ENCODE measurements at places on chromosomes 4 and X.
A peak's percentile ranks its signal among the peaks of the same experiment; 100 is the strongest.

DNA sequence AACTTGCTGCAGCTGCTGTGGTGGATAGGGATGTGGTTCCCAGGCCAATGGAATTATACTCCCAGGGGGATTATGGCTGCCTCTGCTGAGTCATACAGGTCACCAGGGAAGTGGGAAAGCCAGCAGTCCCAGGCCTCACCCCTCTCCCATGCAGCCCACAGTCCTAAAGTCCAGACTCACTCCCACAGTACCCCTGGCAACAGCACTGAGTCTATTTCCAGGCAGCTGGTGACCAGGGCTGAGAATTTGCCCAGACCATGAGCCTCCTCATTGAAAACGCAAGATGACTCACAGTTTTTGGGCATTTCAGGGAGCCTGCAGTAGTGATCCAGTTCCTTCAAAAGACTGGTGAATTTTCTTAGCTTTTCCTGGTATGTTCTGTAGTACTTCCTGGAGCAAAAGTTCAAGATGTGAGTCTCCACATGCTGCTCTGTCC is 137.6 kb downstream of the NPNT start:
- no peak for DNase-seq

DNA sequence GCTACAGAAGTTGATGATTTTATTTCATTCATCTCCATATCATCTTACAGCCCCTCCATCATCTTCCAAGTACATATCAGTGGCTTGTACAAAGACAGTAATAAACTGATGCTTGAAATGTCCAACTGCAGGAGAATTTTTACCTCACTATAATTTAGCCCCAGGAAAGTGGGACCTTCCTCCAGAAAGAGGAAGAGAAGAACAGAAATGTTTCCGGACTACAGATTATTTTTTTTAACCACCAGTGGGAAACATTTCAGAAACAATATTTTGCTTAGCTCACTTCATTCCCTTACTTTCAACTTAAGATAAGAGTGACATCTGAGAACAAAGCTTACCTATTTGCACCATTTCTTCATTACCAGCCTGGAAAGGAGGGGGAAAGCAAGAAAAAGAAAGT is 2.0 kb downstream of the ADAMTS3 start:
- DNase-seq, result no peak

DNA sequence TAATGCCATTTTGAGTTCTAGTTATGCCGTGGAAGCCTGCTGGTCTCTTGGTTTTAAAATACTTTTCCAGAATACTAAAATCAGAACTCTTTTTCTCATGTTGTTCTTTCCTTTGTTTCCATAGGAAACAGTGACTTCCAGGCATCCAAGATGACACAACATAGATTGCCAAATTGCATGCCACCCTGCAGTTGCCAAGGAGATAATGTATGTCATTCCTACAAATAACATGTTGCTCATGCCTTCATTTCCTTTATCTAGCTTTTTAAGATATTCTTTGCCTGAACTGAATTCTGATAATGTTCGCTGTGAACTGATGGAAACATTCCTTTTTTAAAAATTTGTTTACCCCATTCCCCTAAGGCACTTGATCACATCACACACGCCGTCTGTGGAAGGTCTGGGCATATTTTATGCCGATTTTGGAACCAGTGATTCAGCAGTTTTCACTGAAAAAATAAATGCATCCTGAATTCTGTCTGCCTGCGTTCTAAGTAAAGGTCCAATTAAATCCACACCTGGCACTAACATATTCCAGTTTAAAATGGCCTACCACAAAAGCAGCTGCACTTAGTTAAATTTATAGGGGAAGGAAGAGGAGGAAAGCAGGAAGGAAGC is 38.0 kb upstream of the COX7B2 start:
- DNase-seq, result no peak

DNA sequence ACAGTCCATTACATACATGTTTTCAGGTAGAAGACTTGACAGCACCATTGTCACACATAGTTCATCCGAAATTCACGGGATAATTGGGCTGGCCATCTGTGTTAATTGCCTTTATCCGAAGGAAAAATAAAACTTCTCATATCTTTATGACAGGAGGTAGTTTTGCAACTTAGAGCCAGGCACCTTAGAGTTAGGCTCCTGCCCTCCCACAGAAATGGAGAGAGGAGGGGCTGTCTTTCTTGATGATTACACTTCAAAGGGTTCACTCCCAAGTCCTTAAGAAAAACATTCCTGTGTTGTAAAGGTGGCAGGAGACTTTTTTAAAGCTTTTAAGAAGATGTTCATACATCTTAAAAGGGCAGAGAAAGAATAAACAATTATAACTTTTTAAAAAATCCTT is 10.5 kb upstream of the SCARB2 start:
- no peak for DNase-seq

DNA sequence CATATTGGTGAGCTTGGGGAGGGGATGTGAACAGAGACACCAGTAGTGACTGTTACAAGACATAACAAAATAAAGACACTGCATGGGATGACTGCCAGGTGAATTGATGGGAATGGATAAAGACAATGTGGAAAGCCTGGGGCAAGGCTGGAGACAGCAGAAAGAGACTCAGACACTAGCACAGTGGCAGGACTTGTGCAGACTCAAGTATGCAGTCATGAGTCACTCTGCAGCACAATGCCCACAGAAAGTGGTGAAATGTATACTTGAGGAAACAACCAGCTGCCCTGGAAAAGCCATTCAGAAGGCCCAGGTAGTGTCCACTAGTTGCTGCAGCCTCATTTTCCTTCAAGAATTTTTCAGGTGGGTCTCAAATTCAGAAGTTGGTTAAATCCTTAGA is 452.3 kb downstream of the MID1IP1 start:
- no peak for DNase-seq

DNA sequence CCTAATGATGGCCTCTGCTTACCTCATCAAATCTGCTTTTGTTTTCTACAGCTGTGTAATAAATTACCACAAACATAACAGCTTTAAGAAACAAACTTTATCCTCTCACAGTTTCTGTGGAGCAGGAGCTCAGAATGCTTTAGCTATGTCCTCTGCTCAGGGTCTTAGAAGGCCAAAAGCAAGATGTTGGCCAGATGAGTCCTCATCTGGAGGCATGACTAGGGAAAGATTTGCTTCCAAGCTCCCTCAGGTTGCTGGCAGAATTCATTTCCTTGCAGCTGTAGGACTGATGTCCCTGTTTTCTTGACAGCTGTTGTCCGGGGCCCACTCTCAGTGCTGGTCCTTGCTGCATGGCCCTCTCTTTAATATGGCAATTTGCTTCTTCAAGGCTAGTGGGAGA is 116.7 kb upstream of the PDE5A start:
- no peak for DNase-seq

DNA sequence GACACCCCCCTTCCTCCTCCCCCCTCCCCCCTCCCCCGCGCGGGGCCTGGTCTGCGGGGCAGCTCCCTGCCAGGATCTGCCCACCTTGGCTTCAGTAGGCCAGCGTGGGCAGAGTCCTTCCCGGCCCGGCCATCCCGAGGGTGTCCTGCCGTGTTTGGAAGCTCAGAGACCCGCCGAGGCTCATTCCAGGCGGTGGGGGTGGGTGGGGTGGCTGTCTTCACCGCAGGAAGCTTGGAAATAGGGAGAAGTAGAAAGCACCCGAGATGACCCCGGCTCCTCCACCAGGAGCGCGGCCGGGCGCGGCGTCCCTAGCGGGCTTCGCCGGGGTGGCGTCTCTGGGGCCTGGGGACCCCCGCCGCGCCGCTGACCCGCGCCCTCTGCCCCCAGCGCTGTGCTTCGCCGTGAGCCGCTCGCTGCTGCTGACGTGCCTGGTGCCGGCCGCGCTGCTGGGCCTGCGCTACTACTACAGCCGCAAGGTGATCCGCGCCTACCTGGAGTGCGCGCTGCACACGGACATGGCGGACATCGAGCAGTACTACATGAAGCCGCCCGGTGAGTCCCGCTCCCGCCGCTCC is 1.6 kb downstream of the NAT8L start:
- no peak for DNase-seq

- no peak for DNase-seq
Observed at GRCh38 chr4:127832585-127832984, 48.1 kb upstream of the PLK4 start.

GRCh38 chr4:155491336-155492120 is 114.8 kb upstream of the MAP9 start:
- DNase-seq, result no peak

DNA sequence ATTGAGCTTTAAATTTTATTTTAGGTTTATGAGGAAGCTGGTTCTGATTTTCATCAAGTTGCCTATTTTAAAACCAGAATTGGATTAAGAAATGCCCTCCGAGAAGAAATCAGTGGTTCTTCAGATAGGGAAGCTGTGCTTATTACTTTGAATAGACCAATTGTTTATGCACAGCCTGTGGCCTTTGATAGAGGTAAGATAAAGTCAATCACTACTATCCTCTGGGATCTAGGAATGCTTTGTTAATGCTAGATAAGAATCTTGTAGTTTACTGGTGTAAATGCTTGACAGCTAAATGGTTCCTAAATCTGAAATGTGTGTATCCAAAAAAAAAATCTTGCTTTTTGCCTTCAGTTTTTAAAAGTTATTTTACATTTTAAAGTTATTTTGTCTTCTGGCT is 73.0 kb upstream of the ADAD1 start:
- no peak for DNase-seq

GRCh38 chr4:74408639-74409038 is 36.3 kb upstream of the AREG start:
- no peak for DNase-seq

DNA sequence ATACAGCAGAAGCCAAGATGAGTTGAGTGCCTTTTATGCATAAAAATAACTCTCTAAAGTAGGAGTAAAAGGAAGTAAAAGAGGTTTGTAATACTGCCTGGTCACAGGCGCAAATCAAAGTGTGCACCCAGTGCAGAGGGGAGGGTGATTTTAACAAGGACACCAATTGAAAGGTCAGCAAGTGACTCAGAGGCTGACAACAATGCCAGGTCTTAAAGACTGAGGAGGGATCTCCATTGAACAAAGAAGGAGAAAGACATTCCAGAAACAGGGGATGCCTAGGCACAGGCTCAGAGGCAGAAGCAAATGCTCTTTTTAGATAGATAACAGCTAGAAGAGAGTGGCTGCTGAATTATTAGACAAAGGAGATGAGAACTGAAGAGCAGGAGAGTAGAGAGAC is 297.4 kb upstream of the VCX start:
- DNase-seq, result no peak

GRCh38 chr4:24914460-24914859 is 1.6 kb upstream of the CCDC149 start:
- no peak for DNase-seq

GRCh38 chr4:107874024-107874423 is 49.3 kb downstream of the SGMS2 start:
- no peak for DNase-seq

DNA sequence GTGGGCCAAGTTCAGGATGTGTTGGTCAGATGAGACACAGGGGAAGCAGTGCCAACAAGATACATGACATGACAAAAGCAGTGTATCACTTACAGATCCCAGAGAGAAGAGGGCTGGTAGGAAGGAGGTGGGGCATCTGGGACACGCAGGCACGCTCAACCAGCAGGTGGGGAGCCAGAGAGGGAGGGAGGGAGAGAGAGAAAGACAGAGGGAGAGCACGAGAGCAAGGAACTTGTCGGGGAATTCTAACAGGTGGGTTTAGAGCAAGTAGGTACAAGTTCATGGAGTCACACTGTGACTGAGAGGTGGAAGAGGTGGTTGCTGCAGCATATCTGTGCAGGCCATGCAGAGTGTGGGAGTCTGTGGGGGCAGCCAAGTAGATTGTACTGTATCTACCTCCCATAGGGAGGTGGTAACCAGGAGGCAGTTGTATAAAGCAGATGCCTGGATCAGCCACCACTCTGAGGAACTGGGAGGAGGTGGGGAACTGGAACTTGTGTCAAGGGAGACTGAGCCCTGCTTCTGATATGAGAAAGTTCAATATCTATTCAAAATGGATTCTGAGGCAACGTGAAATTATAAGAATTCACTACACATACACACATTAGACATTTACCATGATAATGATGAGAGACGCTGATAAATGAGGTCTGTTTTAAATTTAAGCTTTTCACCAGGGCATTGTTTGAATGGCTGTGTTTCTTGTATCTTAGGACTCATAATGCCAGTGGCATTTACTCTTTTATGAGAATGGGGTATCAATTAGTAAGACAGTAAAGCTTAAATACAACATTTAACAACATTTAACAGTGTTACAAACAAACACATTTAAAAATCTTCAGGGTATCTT is 43.7 kb downstream of the BBS12 start:
- DNase-seq, result no peak

- peak; percentile 23 for DNase-seq
Observed at GRCh38 chr4:88981556-88981955, 75.4 kb downstream of the FAM13A start.

GRCh38 chr4:175109933-175110332 is 191.8 kb downstream of the ADAM29 start:
- no peak for DNase-seq

DNA sequence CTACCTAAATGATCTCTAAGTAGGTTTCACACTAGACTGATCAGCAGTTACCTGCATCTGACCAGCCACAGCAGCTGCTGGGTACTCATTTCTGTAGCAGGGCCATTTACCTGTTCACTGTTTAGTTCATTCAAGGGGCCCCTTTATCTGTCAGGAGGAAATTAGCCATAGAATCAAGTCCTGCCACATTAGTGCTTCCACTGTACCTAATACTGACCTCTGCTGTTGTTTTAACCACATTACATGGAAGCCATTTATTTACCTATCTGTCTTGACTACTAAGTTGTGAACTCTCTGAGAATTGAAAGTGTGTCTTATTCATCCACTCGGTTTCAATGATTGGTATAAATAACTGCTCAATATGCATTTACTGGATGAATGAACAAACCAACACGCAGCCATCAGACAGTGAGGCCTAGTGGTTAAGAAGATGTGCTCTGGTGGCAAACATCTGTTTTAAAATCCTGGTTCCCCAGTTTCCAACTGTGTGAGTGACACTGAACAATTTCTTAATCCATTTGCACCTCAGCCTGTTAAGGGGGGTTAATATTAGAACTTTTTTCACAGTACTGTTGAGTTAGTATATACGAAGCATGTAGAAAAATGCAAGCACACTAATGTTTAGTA is 30.0 kb upstream of the ANXA5 start:
- DNase-seq, result peak; percentile 74

DNA sequence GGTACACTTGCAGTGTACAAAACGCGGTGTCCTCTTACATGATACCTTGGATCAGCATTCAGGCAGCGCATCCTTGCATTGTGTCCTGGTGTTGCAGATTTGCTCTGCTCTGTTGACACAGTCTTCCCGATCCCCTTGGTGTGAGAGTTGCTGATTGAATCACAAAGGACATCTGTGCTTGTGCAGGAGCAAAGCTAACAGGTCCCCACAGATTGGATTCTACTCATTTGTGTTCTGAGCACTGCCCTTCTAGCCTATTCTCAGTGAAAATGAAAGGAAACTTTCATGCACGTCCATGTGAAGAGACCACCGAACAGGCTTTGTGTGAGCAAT is 171.4 kb downstream of the FRMPD4 start:
- DNase-seq, result no peak

DNA sequence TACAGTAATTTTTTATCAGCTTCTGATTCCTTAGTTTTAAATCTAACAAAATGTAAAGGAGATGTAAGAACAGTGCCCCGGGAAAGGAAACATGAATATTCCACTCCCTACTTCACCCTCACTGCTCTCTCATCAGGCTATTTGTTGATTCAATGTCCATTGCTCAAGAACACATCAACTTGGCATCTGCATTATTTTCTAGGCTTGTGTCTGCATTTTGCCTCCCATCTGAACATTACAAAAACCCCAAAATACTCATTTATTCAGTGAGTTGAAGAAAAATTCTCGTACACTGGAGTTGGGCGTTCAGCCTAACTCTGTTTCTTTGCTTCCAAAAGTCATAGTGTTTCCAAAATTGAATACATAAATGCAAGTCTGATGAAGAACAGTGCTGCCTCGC is 25.6 kb downstream of the ARHGAP6 start:
- peak; percentile 37 for DNase-seq

Measured in umbilical cord (tissue), 2 donors.